Activated CD8-positive, alpha-beta memory T cell treated with anti-CD3 and anti-CD28 coated beads, Interleukin-2, amount 10 ng/mL, durations not matched to agents 7 days and 5 days (primary cell): ENCODE measurements at places on chromosomes 5 and 9. TPM values are rescaled to one million over a fixed set of nuclear protein-coding genes. Genes with fewer than 3 reads are reported as not detected.
A peak's percentile ranks its signal among the peaks of the same experiment; 100 is the strongest.

- no peak overlapping the region for H3K27ac ChIP-seq
- no peak for DNase-seq
- peaks cover 13% of the 10 kb centered on the region for H3K4me1 ChIP-seq
- H3K4me3 ChIP-seq: no peak overlapping the region
- H3K27me3 ChIP-seq: peaks cover 70% of the 10 kb centered on the region
- no peaks in the 10 kb centered on the region for H3K36me3 ChIP-seq
Measured at GRCh38 chr5:141873933-141874261, 4.3 kb downstream of the PCDH1 start.

- peaks cover 2% of the 10 kb centered on the region for H3K4me1 ChIP-seq
- H3K36me3 ChIP-seq: no peaks in the 10 kb centered on the region
- no peak for DNase-seq
- H3K27ac ChIP-seq: no peak overlapping the region
- peaks cover 5% of the 10 kb centered on the region for H3K27me3 ChIP-seq
Measured at GRCh38 chr5:746258-746761, 38.2 kb downstream of the ZDHHC11B start.

DNA sequence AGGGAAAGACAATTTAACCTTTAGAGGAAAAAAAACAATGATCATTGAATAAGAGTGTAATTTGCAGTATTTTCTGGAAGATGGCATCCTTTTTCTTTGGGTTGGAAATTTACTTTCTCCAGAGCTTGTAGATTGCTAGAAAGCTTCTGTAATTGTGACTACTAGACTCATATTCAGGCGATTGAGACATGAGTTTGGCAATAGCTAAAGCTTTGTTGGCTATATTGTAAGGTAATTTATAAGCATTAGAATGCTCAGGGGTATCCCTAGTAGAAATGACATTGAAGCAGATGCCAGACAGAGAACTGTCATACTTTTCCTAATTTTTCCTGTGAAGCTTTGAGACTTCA lies 115.3 kb downstream of the UNC13B start:
- H3K4me3 ChIP-seq: no peak overlapping the region
- no peak overlapping the region for H3K27ac ChIP-seq
- peaks cover 5% of the 10 kb centered on the region for H3K27me3 ChIP-seq
- DNase-seq: no peak
- H3K36me3 ChIP-seq: no peaks in the 10 kb centered on the region

- no peaks in the 10 kb centered on the region for H3K36me3 ChIP-seq
- no peak for DNase-seq
- no peaks in the 10 kb centered on the region for H3K4me1 ChIP-seq
- H3K27ac ChIP-seq: no peak overlapping the region
- H3K4me3 ChIP-seq: no peak overlapping the region
Measured at GRCh38 chr5:33319151-33319550, 121.6 kb upstream of the TARS1 start.

GRCh38 chr5:170986598-170986997 lies 124.8 kb downstream of the RANBP17 start:
- peaks cover 3% of the 10 kb centered on the region for H3K27me3 ChIP-seq
- no peaks in the 10 kb centered on the region for H3K36me3 ChIP-seq
- H3K4me3 ChIP-seq: no peak overlapping the region
- no peaks in the 10 kb centered on the region for H3K4me1 ChIP-seq
- no peak overlapping the region for H3K27ac ChIP-seq
- no peak for DNase-seq

GRCh38 chr5:39178861-39179260 lies 40.5 kb downstream of the FYB1 start:
- peak overlapping the region; percentile 68 for H3K4me3 ChIP-seq
- H3K27ac ChIP-seq: peak overlapping the region; percentile 90
- peaks cover 95% of the 10 kb centered on the region for H3K4me1 ChIP-seq
- H3K27me3 ChIP-seq: no peaks in the 10 kb centered on the region

DNA sequence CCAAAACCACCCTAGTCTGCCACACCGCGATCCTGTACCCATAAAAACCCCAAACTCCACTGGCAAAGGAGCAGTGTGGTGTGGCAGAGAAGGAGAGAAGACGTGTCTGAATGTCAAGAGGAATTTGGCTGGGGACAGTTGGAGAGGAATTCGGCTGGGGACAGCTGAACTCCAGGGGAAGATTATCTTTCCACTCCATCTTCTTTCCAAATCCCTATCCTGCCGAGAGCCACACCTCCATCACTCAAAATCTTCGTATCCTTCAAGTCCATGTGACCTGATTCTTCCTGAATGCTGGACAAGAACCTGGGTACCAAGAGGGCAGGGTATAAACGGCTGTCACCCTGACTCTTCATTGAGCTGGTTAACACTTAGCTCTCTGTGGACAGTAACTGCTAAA lies 448.1 kb downstream of the ARHGEF28 start:
- no peaks in the 10 kb centered on the region for H3K36me3 ChIP-seq
- no peak for DNase-seq
- no peak overlapping the region for H3K4me3 ChIP-seq
- no peaks in the 10 kb centered on the region for H3K4me1 ChIP-seq
- peaks cover 19% of the 10 kb centered on the region for H3K27me3 ChIP-seq

DNA sequence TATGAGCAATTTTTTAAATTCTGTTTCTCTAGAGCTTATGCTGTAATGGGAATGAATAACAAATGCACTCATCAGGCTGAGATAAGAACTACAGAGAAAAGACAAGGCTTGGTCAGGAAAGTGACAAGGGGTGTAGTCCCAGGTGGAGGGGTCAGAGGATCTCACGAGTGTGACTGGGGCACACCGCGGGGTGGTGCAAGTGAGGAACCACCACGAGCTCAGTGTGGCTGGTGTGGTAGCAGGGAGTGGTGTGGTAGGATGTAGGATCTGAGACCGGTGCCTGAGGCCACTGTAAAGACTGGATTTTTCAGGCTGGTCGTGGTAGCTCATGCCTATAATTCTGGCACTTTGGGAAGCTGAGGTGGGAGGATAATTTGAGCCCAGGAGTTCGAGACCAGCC lies 9.0 kb downstream of the ANXA6 start:
- H3K27ac ChIP-seq: peak overlapping the region; percentile 79
- peaks cover 96% of the 10 kb centered on the region for H3K4me1 ChIP-seq
- peak; percentile 74 for DNase-seq

GRCh38 chr5:151740336-151740942 lies 18.0 kb downstream of the ATOX1 start:
- DNase-seq: peak; percentile 65
- H3K27ac ChIP-seq: no peak overlapping the region
- peaks cover 18% of the 10 kb centered on the region for H3K4me1 ChIP-seq
- H3K36me3 ChIP-seq: peaks cover 15% of the 10 kb centered on the region
- H3K27me3 ChIP-seq: no peaks in the 10 kb centered on the region

DNA sequence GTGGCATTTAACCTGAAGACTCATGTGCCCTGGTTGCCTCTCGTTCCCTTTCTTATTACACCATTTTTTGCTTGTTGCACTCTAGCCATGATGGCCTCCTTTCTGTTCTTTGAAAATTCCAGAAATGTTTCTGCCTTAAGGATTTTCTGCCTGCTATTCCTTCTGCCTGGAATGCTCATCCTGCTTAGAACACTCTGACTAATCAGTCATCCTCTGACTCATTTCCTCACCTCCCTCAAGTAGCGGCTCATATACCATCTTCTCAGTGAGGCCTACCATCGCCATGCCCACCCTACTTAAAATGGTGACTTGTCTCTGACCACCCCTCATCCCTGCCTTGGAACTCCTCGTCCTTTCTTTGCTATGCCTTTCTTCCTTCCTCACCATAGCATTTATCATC lies 68.8 kb downstream of the KIF4B start:
- no peaks in the 10 kb centered on the region for H3K4me1 ChIP-seq
- H3K27me3 ChIP-seq: peaks cover 4% of the 10 kb centered on the region
- DNase-seq: no peak
- no peak overlapping the region for H3K27ac ChIP-seq
- no peaks in the 10 kb centered on the region for H3K36me3 ChIP-seq

Gene IFNA2
- not detected for total RNA-seq

Gene SIT1
- total RNA-seq: 155 TPM

Gene SLC6A19
- not detected for total RNA-seq

Gene APBA1
- total RNA-seq: 0.79 TPM

Gene SEMA6A
- total RNA-seq: not detected

Gene CCDC192
- total RNA-seq: not detected

Gene RAB3C
- not detected for total RNA-seq

Gene ORM2
- total RNA-seq: not detected

Gene FAM81B
- total RNA-seq: not detected

Gene OSTF1
- total RNA-seq: 149 TPM
